ENCODE measurements at places on chromosomes 1 and 21. TPM values are rescaled to one million over a fixed set of nuclear protein-coding genes. Genes with fewer than 3 reads are reported as not detected.

Gene GIPC2
- total RNA-seq = 0.67 TPM

Gene FCAMR
- total RNA-seq = not detected

Gene F5
- total RNA-seq = 0.33 TPM

Gene LRRC71
- total RNA-seq = not detected

Gene LAMB3
- 0.61 TPM for total RNA-seq

Gene AADACL3
- total RNA-seq = not detected

Gene NTNG1
- not detected for total RNA-seq

Gene GRIK1
- total RNA-seq = not detected

Gene RCAN3
- 1.9 TPM for total RNA-seq

Gene CLIC6
- 0.55 TPM for total RNA-seq

Gene KANK4
- total RNA-seq = not detected

Gene OR2G3
- not detected for total RNA-seq
